ENCODE measurements at places on chromosomes 5 and 9. TPM values are rescaled to one million over a fixed set of nuclear protein-coding genes. Genes with fewer than 3 reads are reported as not detected.

The SLC1A3 gene
- total RNA-seq = not detected

The CEL gene
- 0.99 TPM for total RNA-seq

The ROR2 gene
- 0.12 TPM for total RNA-seq

The PCDHAC2 gene
- not detected for total RNA-seq

The BRINP1 gene
- total RNA-seq = not detected

The CMYA5 gene
- total RNA-seq = 0.06 TPM

The FRMD3 gene
- total RNA-seq = 6.1 TPM

The SPATA31C1 gene
- total RNA-seq = not detected

The PCDHA9 gene
- 0.06 TPM for total RNA-seq

The RAB14 gene
- 43.3 TPM for total RNA-seq

The ANKS6 gene
- total RNA-seq = 17.6 TPM

The MED27 gene
- total RNA-seq = 19.1 TPM

The ARHGEF39 gene
- total RNA-seq = 0.39 TPM

The PCDHGA3 gene
- total RNA-seq = 4.0 TPM

The DAP gene
- total RNA-seq = 106 TPM

The PRDM9 gene
- not detected for total RNA-seq

Measured in glomerular endothelial cell (primary cell).